ENCODE measurements at places on chromosomes 16 and 17.

DNA sequence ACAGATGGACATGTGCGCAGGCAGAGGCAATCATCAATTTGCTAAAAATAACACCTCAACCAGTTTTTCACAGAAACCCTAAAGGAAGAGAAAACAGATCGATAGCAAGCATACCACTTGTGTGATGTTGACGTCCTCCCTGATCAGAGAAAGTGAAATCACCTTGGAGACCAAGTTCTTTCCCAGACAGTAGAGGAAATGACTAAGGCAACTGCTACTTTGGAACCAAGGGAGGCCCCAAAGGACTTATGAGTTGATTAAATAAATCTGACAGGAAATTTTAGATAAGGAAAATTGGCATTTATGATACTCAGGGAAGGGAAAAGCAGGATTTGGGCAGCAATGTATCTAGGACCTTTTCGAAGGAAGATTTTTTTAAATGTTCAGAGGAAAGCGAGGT, 267.1 kb upstream of the ASIC2 start:
- DNase-seq, result no peak

GRCh38 chr17:77509089-77509488, 368.3 kb downstream of the SEC14L1 start:
- DNase-seq, result no peak

- no peak for DNase-seq
Observed at GRCh38 chr16:62954144-62955032, 918.1 kb upstream of the CDH8 start.

GRCh38 chr16:1688807-1689560, 10.9 kb downstream of the JPT2 start:
- DNase-seq, result no peak

DNA sequence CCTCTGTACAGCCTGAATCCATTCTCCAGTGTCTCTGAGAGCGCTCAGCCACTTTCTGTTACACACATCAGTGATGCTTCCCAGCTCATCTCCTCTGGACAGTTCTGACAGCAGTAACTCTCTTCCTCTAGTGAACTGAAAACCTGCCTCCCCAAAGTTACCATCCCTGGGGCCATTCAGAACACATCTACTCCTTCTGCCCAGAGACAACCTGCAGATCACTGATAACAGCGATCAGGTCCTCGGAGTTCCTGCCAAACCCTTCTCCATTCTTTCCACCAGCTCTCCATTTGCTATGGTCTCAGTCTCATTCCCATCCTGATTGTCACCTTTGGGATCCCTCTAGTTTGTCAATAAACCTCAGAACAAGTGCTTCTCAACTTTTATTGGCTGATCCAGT, 7.3 kb downstream of the ZZEF1 start:
- no peak for DNase-seq

DNA sequence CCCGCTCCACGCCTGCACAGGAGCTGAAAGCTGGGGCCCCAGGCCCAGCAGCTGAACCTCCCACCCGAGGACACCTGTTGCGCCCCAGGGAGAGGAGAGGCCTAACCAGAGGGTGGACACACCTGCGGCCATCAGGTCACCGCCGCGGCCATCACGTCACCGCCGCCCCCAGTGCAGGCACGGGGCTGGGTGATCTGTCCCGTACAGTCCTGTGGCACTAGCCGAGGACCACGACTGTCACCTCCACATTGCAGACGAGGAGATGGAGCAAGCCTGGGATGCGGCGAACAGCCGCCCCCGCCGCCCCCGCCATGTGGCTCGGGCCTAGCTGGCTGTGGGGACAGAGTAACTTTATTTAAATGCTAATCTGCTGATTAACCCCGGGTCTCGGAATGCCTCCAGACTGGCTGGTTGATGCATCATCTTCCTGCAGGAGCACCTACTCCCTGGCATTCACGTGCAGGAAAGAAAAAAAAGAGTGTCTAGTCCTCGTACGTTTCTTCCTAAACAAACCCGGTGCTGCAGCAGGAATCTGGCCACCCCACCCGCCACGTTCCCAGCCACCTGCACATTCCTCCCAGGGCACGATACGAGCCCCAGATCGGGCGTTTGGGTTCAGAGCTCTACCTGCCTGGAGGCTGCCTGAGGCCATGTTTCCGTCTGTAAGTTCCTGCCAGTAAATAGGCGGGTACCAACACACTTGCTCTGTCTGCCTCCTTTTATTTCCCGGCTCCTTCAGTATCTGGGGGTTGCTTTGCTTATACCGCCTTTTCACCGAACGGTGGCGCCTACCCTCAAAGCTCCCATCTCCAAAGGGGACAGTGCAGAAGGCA, 29.9 kb downstream of the PIEZO1 start:
- no peak for DNase-seq

DNA sequence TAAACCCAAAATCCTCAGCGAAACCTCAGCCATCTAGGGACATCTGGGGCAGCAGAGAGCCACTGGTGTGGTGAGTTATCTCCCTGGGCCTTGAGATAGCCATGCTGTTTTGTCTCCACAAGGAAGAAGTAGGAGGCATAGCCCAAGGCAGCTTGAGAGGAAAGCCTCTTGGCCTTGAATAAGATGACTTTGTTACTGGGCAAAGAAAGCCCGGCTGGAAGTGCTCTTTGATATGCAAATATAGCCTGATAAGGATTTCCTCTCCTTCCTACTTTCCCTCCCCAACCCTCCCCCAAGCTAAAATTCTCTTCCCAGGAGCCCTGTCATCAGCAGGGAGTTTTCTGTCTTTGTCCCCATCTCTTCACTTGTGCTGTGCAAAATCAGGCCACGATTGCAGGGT, 694.4 kb downstream of the MAF start:
- DNase-seq, result no peak

DNA sequence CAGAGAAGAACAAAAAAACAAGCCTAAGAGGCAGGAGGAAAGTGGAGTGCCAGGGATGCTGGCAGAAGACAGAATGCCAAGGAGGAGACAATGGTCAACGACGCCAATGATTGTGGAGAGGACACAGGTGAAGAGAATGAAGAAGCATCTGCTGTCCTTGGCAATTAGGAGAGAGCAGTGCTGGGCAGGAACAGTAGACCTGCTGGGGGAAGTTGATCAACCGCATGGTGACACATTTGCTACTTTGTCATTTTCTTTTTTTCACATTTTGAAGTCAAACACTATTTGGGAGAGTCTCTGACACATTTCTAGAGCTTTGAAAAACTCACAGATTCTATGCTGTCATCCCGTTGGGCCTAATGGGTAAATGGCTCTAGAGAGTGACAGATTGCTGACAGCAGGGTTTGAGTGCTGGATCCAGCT, 1.1 kb upstream of the PIK3R6 start:
- DNase-seq, result no peak

DNA sequence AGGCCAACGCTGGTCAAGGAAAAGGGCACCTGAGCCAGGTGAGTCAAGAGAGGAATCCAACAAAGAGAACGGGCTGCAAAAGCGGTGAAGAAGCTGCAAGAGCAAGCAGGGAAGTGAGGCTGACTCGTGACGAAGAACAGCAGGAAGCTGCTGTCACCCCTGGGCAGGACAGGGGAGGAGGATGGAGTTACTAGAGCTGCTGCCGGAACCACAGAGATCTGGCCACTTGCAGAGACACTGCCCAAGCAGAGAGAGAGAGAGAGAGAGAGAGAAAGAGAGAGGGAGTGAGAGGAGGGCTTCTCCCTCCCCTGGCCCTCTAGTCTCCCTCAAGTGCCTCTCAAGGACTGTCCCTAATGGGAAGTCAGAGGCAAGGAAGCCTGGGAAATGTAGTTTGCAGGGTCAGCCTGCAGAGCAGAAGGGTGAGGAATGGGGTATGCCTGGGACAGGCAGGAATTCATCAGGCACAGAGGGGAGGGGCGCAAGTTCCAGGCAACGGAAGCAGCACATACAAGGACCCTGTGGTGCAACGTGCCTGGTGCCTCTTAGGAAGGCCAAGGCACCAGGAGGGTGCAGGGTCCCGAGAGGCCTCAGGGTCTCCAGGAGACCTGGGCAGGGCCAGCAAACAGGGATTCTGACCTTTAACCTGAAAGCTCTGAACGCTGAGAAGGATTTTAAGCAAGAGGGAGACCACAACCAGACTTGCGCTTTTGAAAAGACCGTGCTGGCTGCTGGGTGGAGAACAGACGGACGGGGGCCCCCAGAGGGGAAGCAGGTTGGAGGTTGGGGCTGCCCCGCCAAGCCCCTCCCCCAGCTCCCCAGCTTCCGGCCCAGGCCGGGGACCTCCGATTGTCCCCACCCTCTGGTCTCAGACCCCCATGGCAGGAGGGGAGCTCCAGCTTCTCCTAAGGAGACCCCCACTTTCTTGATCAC, 45.8 kb upstream of the CIBAR2 start:
- DNase-seq, result no peak

- DNase-seq, result no peak
Observed at GRCh38 chr17:4358154-4358553, 8.3 kb downstream of the UBE2G1 start.

- DNase-seq, result no peak
Observed at GRCh38 chr17:39599665-39600231, 8.0 kb downstream of the NEUROD2 start.

GRCh38 chr16:60930291-60930690, 1105.9 kb downstream of the CDH8 start:
- DNase-seq, result no peak

GRCh38 chr16:2226245-2226793, 2.9 kb downstream of the E4F1 start:
- no peak for DNase-seq

DNA sequence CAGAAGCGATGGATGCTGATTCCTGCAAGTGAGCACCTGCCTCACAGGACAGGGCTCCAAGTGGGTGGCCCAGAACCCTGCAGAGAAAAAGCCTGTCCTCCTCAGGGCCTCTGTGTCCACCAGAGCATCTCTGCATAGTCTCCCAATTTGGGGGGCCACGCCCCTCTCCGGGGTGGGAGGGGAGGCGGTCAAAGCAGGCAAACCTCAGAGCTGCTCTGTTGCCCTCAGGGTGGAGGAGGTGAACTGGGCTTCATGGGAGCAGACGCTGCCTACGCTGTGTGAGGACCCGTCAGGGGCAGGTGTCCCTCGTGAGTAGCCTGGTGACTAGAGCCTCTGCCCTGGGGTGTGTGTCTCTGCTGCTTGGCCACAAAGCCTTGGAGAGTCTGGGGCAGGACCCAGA, 19.3 kb downstream of the TRPV2 start:
- DNase-seq, result no peak

DNA sequence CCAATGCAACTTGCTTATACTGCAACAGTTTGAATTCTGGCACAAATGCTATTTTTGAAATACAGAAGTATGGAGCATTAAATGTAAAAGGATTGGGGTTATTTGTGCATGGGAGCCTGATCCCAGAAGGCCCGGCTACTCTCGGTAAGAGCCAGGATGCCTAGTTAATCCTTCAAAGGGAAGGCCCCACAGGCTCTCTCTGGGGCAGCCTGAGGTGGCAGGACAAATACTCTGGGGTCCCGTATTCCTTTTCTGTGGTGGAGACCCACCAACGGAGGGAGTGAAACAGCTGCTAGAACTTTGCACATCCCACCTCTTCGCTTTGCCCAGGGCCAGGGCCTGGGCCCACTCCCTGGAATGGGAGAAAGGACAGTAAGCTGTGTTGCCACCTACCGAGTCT, 30.4 kb downstream of the ERN1 start:
- no peak for DNase-seq

DNA sequence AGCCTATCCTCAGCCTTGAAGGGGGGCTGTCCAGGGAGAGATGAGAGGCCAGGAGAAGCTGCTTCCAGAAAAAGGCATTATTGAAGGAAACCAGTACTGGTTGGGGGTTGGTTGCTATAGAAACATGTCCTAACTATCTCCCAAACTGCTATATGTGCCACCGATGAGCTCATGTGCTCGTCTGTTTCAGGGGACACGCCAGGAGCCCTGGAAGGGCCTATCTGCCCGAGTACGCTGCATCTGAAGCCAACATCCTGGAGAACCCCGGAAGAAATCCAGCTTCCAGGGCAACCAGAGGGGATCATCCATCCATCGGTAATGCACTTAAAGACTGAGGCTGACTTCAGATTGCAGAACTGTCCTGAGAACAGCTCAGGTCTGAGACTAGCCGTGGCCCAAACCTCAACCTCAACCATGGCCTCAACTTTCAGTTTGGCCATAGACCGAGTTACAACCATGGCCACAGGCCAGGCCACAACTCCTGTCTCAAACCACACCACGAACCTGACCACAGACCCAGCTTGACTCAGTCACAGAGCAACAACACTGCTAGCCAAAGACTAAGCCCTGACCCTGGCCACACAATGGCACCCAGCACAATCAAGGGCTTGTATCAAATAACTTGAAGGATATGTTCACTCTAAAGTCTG, 10.2 kb downstream of the PITPNM3 start:
- DNase-seq, result no peak

DNA sequence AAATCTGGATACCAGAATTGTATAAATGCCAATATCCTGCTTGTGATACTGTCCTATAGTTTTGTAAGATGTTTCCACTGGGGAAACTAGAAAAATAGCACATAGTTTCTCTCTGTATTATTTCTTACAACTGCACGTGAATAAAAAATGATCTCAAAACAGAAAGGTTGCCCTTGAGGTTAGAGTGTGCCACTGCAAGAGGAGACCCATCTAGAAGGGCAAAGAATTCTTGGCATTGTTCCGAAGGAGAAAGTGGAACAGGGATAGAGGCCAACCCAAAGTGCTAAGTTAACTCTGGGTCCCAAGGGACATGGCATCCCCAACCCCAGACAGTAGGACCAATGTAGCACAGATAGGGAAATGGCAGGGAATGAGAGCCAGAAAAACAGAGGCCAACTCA, 477.5 kb upstream of the HSBP1 start:
- DNase-seq, result no peak

DNA sequence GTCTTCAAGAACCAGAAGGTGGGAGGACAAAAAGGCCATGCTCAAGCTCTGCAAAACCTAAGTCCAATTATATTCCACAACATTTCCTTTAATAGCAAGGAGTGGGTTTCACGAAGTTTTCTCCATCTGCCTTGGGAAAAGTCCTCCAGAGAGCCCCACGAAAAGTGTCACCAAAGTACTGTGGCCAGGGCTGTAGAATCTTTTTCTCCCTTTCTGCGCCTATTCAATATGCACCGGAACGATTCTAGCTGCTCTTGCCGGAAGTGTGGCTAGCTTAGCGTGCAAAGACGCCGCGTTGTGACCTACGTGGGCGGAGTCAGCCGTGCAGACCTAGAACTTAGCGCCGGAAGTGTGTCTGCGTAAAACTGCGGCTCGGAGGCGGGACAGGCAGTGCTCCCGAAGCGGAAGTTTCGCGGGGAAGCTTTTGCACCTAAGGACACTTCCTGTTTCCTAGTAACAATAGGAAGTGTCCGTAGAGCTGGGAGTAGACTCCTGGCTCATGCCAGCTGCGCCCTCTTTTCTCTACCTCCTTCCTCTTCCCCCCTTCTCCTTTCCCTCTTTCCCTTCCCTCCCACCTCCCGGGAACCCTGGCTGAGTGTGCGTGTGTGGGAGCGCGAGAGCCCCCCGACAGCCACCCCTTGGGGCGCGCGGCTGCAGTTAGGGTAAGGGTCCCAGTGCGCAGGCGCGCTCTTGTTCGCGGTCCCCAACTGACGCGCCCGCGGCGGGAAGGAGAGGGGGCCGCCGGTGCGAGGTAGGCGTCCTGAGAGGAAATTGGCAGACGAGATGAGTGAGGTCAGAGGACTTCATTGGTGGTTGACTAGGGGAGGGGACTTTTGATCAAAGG, at the start of the genes ZNF646 and ZNF668:
Gene ZNF646 (plus strand): TSS at position 453 of the 844 bp plus-strand sequence. CDS start 1,903 bp downstream, outside the sequence.
Gene ZNF668 (minus strand): TSS at position 271 of the 844 bp plus-strand sequence. CDS start 9,781 bp downstream, outside the sequence.
- DNase-seq, result peak; percentile 98

DNA sequence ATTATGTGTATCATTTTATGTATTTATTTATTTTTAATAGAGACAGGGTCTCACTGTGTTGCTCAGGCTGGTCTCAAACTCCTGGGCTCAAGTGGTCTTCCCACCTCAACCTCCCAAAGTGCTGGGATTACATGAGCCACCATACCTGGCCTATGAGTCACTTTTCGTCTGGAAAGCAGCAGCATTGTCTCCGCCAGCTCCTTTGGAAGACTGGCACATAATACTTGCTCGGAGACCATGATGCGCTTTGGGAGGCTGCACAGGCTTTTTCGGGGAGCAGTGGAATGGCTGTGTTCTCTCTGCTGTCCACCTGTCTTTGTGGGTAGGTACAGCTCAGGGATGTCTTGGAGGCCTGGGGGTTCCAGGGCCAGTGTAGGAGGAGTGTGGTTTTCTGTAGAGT, 102.2 kb downstream of the AATF start:
- DNase-seq, result no peak

Measured in activated naive CD4-positive, alpha-beta T cell treated with Interleukin-2 at 50 U/mL for 16 hours (primary cell).